ENCODE measurements at places on chromosomes 7 and 10.

- DNase-seq, result no peak
Measured at GRCh38 chr7:31478721-31479120, 35.2 kb upstream of the ITPRID1 start.

DNA sequence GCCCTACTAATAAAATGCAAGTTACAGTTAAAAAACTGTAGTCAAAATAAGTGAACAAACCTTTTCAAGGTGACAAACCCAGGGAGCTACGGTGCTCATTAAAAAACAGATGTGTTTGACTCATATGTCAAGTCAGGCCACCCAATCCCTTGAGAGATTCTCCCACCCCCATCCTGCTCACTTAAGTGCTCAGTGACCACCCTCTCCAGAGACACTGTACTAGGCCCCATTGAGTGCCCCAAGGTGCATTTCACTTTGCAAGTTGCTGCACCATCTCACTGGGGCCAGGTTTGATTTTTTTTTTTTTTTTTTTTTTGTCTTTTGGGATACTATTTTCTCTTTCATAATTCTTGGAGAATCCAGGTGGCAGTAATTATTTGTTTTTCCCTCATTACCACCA is 1.9 kb downstream of the ERV3-1 start:
- no peak for DNase-seq

DNA sequence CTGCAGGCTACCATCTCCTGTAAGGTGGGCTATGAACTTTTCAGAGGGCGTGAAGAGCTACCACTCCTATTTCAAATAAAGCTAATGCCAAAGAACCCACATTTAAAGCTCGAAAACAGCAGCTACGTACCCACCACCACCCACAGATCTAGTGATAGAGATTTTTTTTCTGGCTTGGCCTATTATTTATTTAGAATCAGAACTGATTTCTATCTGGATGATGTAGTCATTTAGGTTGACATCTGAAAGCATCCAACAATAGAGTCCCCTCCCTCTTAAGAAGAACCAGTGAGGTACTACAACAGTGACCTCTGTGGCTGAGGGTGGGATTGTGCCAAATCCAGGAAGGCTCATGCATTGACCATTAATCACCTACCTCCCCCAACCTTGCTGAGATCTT is 113.8 kb upstream of the ADO start:
- no peak for DNase-seq

GRCh38 chr10:118003126-118003525 is 43.6 kb downstream of the RAB11FIP2 start:
- DNase-seq, result no peak

DNA sequence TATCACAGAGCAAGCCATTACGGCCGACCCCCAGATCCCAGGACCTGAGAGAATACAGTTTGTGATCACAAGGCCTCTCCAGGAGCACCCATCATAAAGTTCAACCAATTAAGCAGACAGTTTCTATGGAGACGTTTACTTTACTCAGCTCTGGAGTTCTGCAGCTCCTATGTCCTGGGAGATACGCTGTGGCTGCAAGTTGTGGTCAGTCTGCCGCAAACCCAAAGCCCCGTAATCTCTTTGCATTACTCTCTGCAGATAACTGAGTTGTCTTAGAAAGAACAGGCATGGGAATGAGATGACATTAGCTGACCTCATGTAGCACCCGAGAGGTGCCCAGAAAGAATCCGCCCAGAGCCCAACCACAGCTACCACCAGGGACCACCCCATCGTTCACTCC is 305.1 kb downstream of the FGFR2 start:
- no peak for DNase-seq

DNA sequence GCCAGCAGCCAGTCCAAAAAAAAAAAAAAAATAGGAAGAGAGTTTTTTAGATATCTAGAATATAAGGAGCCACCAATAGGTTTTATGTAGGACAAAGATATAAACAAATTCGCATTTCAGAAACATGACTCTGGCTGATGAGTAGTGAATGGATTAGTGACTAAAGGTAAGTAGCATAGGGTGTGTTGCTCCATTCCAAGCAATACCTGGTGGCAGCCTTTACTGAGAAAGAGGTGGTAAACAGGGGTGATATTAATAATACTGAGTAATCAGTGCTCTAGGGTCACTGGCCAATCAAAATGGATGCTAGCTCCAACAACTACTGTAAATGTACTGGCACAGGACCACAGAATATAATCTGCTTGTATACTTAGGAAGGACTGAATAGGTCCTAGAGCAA is 45.5 kb upstream of the RAB11FIP2 start:
- no peak for DNase-seq

GRCh38 chr7:44449584-44449928 is 40.9 kb downstream of the NUDCD3 start:
- DNase-seq, result no peak

- peak; percentile 2 for DNase-seq
Measured at GRCh38 chr10:95864906-95865813, 42.6 kb upstream of the CC2D2B start.

- no peak for DNase-seq
Measured at GRCh38 chr10:51615764-51616298, 83.6 kb downstream of the CSTF2T start.

DNA sequence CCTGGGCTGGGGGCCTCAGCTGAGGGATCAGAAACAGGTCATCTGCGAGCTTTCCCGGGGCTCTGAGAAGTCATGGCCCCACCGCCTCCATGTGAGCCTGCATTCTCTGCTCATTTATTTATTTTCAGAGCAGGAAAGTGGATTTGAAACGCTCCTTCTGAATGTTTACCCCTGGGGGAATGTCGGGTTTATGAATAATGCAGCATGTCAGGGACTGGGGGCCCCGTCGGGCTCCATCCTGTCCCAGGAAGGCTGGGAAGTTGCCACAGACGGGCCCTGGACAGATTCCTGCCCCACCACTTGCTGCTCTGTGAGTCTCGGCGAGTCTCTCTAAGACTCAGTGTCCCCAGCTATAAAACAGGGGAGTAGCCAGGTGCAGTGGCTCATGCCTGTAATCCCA is 11.9 kb upstream of the GTF2IRD1 start:
- DNase-seq, result no peak

GRCh38 chr10:132468651-132469050 is 68.9 kb upstream of the INPP5A start:
- no peak for DNase-seq

- DNase-seq, result no peak
Measured at GRCh38 chr10:49649936-49650723, 29.3 kb upstream of the C10orf53 start.

GRCh38 chr10:119768455-119769094 is 42.7 kb downstream of the INPP5F start:
- no peak for DNase-seq

DNA sequence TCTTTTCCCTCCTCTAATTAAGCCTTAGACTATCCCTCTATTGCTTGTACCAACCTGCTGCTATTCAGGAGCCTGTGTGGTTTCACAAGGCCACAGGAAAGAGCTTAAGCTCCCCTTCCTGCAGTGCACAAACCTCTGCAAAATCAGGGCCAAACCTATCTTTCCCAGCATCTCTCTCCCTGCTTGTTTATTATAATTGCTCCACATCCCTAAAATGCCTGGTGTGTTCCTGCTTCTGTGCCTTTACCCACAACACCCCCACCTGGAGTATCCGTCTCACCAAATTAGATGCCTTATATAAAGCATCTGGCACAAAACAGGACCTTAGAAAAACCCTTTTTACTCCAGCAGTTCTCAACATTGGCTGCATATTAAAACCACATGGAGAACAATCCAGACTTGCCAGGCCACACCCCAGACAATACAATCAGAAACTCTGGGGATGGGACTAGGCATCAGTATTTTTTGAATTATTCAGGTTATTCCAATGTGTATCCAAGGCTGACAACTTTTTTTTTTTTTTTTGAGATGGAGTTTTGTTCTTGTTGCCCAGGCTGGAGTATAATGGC is 16.7 kb downstream of the SEC31B start:
- DNase-seq, result no peak

- DNase-seq, result no peak
Measured at GRCh38 chr7:45098983-45099839, 10.4 kb upstream of the NACAD start.

GRCh38 chr10:128417826-128418225 is 291.6 kb upstream of the MKI67 start:
- DNase-seq, result no peak

GRCh38 chr10:123398756-123399155 is 244.6 kb downstream of the BUB3 start:
- DNase-seq, result no peak

DNA sequence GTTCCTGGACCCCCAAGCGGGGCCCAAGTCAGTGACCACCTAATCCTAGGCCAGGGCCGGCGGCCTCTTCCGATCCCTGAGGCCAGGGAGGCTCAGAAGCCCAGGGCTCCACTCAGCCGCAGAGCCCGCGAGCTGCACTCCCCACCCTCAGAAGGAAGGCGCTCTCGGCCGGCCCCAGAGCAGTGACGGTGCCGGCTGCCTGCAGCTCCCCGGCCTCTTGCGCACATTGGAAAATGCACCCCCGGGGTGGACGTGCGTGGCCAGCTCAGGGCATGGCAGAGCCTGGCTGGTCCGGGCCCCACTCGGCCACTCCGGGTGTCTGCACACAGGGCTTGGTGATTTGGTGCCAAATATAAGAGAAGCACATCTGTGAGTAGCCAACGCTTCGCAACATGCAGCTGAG is 269.1 kb downstream of the PTPRN2 start:
- no peak for DNase-seq

DNA sequence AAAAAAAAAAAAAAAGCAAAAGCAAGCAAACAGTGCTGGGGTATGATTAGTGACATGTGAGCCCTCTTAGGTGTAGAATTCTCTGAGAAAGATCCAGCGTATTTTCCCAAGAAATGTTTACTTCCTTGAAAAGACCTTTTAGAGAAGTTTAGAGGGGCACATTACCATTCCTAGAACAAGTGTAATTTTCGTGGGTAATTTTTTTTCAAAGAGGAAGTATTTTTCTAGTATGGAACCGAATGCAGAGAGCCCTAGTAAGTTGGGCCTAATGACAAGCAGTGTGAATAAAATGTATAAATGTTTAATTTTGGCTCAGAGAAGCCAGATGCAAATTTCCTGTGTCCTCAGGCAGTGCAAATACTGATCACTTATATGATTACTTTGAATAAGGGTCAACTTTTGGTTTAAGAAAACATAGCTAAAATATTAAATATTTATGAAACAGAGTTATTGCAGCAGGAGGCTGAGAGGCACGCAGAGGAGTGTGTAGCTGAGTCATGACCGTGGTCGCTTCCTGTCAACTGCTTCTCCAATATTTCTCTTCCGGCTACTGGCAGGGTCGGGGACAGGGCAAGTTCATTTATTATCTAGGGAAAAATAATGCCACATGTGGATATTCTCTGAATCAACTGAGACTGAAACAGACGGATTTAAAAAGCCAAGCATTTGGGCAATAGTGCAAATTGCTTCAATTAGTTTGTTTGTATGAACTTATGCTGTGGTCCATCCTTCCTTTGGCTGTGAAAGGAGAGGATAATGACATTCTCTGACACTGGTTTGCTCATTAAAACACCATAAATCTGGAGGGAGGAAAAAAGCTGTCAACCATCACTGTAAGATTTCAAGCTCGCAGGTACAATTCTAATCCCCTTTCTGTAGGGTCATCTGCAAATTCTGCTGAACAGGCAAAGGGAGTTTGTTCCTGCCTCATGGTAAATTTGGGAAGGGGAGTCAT is 495.2 kb downstream of the GLRX3 start:
- DNase-seq, result no peak

GRCh38 chr10:124632064-124632531 is 112.1 kb downstream of the FAM53B start:
- peak; percentile 32 for DNase-seq

- no peak for DNase-seq
Measured at GRCh38 chr7:121519548-121520521, 123.7 kb upstream of the FAM3C start.

DNA sequence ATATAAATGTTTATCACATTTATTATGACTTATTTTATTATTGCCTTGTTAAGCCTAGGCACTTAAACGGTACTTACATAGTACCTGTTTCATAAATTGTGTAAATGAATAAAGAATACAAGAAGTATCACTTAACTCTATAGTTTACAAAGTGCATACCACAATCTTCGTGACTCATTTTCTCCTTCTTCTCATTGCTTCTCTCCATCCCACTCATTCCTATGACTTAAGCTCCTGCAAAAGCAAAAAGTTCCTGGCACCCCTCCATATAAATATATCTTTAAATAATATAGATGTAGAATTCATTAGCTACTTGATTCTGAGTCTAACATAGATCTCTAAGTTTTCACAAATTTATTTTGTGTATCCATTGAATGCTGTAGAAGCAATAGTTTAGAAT is 1382.0 kb upstream of the CELF2 start:
- no peak for DNase-seq

- no peak for DNase-seq
Measured at GRCh38 chr7:129370812-129371211, 63.4 kb upstream of the STRIP2 start.

DNA sequence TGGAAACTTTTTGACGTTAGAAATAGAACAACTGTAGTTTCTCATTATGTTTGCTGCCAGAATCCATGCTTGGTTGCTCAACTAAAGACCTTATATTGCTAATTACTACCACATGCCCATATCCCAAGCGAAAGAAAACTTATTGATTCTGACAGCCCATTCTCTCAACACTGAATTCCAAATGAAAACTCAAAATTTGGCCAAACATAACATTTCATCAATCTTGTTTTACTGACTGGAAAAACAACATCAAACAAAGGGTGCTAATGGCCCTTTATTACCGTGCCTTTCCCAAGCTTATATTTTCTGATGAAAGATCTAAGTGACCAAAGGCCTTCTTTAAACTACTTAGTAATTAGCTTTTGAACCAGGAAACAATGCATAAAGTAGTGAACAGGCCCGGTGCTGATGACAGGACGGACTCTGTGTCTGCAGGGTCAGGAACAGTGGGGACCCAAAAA is 531.8 kb downstream of the KCNMA1 start:
- no peak for DNase-seq

GRCh38 chr7:77362905-77363304 is 53.2 kb downstream of the GSAP start:
- no peak for DNase-seq

GRCh38 chr10:29698773-29699490 is 64.2 kb upstream of the SVIL start:
- DNase-seq, result peak; percentile 10

DNA sequence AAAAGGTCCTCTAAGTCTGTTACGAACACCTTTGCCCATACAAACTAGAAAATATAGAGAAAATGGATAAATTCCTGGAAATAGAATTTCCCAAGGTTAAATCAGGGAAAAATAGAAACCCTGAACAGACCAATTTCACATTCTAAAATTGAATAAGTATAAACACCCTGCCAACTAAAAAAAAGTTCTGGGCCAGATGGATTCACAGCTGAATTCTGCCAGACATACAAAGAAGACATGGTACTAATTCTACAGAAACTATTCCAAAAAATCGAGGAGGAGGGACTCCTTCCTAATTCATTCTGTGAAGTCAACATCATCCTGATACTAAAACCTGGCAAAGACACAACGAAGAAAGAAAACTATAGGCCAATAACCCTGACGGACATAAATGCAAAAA is 400.4 kb upstream of the SEMA3A start:
- DNase-seq, result no peak

- no peak for DNase-seq
Measured at GRCh38 chr7:90178679-90179278, 24.5 kb downstream of the STEAP1 start.

GRCh38 chr7:152072421-152072820 is 46.9 kb downstream of the GALNT11 start:
- DNase-seq, result no peak

GRCh38 chr10:122980209-122981065 is at the start of gene PSTK:
Gene PSTK (plus strand): TSS chr10:122980401. CDS start chr10:122980480, 79 bp downstream.
- DNase-seq, result peak; percentile 84

GRCh38 chr10:87720665-87721064 is 61.0 kb downstream of the PAPSS2 start:
- DNase-seq, result no peak
